NCI-H82 (cell line): ENCODE measurements at places on chromosomes 7 and 10.

GRCh38 chr10:110455446-110455845 lies 42.3 kb upstream of the DUSP5 start:
- no peak for DNase-seq

DNA sequence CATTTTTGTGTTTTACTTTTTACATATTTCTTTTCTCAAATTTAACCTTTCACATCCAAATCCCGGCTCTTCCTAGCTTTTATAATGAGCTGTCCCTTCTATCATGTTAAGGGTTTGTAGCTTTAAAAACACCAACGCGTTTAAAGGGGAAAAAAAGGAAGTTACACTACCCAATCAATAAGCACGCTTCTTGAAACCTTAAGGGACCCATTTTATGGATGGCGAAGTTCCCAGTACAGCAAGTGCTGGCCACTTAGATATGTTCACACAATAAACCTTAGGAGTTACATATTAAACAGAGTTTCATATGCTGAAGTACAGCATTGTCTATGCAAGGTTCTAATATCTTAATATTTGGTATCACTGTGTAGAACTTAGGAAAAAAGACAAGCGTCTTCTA lies 1.8 kb downstream of the GNG11 start:
- no peak for DNase-seq

- no peak for DNase-seq
Observed at GRCh38 chr10:132897516-132898381, 44.6 kb downstream of the CFAP46 start.

DNA sequence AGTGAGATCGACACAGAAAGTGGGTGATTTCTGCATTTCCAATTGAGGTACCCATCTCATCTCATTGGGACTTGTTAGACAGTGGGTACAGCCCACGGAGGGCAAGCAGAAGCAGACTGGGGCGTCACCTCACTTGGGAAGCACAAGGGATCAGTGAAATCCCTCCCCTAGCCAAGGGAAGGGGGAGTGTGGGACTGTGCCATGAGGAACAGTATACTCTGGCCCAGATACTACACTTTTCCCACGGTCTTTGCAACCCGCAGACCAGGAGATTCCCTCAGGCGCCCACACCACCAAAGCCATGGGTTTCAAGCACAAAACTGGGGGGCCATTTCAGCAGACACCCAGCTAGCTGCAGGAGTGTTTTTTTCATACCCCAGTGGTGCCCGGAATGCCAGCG lies 99.8 kb downstream of the ODAD2 start:
- DNase-seq: no peak

DNA sequence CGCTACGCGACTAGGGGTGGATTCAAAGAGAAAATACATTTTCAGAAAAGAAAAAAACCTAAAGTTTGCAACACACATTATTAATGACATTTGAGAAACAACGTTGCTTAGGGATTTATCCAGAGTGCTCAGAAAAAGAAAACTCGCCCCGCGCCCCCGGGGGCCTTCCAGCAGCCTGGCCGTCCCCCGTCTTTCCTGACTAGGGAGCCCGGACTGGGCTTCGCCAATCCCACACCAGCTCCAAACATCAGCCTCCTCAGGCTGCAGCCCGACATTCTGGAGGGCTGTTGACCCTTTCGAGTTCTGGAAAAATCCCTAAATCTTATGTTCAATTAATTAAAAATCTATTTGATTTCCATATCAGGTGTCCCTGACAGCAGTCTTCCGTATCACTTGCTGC lies 48.6 kb downstream of the CLEC2L start:
- DNase-seq: no peak

DNA sequence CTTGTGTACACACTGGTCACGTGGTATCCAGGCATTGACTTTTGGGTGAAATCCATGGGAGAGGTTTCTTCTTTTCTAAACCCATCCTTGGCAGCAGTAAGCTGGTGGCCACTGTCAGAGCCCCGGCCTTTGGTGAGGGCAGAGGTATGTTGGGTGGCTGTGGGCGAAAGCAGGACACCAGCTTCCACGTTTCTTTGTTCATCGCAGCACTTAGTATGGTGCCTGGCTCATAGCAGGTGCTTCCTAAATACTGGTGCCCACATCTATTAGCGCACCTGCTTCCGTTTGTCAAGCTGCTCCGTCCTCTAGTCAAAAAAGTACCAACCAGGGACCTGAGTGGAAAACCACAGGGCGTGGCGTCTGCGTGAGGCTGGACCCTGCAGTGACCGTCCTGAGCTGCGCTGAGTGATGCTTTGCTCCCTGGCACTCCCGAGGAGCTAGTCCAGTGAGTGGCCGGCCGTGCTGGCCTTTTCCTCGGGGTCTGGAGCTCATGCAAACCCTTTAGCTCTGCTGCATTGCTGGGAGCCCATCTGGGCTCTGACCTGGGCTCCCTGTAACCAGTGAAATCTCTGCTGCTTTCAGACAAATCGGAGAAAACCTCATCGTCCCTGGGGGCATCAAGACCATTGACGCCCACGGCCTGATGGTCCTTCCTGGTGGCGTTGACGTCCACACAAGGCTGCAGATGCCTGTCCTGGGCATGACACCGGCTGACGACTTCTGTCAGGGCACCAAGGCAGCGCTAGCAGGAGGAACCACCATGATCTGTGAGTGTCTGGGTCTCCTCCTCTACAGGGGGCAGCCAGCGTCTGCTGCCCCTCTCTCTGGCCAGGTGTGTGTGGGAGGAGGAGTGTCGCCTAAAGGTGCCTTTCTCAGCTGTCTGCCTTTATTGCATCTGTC lies 5.6 kb downstream of the DPYSL4 start:
- DNase-seq: no peak

- no peak for DNase-seq
Observed at GRCh38 chr7:37085600-37085999, 361.3 kb upstream of the AOAH start.

GRCh38 chr7:7639847-7640220 lies 718 bp upstream of the UMAD1 start:
- peak; percentile 56 for DNase-seq

GRCh38 chr10:101940916-101941315 lies 97.3 kb upstream of the KCNIP2 start:
- DNase-seq: no peak

GRCh38 chr7:110170841-110171240 lies 920.1 kb upstream of the LRRN3 start:
- DNase-seq: no peak

DNA sequence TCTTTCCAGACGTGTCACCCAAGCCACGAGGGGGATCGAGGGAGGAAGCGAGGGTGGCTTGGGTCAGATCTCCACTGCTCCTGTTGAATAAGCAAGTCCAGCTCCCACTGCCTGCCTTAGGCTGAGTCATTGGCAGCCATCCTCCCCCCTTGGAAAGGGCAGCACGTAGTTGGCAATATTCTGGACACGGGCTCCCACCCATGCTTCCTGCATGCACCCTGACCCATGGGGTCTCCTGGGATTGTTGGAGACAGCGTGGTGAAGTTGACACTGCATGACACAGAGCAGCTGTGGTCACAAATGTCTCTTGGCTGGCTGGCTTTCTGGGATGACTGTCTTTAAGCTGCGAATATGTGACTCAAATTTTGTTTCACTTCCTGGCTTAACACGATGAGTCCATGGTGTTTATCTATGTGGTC lies 11.2 kb downstream of the BTBD16 start:
- no peak for DNase-seq

DNA sequence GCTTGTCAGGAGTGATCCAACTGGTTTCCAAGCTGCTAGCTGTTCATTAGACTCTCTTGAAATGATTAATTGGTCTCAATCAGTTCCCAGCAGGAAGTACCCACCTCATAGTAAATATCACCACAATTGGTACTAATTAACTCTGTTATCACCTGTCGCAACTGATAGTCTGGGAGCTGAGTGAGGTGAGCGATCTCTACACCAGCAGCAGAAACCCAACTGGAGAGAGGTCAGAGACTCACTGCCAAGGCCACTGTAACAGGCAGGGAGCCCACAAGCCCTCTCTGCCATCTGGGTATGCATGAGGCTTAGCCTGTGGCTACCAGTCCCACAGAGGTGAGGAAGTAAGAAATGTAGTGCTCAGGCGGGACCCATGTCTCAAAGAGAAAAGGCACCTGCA lies 245.5 kb downstream of the DYNC1I1 start:
- no peak for DNase-seq

DNA sequence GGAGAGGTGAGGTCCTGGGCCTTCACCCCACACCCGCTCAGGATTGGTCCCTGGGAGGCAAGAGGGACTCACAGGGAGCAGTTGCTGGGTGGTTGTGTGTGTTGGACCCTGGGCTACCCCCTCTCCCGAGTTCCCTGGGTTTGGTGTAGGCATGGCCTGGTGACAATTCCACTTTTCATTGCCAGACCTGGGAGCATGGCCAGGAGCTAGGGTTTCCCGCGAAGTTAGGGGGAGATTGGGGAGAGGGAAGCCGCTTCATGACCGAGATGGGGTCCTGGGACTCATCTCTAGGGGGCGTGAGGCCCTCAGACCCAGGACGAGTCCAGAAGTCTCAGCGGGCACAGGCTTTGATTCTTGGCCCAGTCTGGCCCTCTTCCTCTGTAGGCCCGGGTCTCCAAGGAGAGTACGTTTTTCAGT lies 606 bp downstream of the PALD1 start:
- DNase-seq: no peak

- no peak for DNase-seq
Observed at GRCh38 chr10:102801978-102802377, 35.2 kb downstream of the CYP17A1 start.

DNA sequence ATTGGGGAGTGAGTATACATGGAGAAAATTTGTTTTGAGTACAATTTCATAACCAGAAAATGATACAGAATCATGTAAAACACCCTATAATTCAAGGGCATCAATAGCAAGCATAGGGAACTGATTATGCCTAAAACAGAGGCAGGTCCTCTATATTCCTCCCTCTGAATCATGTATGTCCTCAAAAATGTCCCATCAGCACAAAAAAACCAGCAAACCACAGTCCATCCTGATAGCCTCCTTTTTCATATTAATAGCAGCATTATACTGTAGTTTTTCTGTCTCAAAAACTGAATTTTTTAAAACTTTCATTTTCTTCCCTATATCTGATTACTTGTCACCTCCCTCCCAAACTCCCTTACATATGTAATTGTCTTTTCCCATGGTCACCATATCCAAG lies 1057.3 kb downstream of the CNTNAP2 start:
- no peak for DNase-seq

- DNase-seq: no peak
Observed at GRCh38 chr10:22646388-22646853, 68.0 kb downstream of the PIP4K2A start.

DNA sequence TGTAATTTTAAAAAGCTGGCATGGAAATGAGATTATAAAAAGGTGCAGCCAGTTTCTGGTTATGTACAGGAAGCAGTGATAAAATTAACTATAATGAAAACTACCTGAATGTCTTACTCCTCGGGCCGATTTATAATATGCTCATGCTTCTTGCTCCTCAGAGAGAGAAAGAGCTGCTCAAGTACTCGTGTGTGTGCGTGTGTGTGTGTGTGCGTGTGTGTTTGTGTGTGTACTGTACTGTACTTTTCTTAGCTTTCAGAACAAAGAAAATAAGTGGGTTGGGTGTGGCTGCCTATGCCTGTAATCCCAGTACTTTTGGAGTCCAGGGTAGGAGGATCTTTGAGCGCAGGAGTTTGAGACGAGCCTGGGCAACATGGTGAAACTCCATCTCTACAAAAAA lies 96.6 kb upstream of the NMT2 start:
- no peak for DNase-seq

DNA sequence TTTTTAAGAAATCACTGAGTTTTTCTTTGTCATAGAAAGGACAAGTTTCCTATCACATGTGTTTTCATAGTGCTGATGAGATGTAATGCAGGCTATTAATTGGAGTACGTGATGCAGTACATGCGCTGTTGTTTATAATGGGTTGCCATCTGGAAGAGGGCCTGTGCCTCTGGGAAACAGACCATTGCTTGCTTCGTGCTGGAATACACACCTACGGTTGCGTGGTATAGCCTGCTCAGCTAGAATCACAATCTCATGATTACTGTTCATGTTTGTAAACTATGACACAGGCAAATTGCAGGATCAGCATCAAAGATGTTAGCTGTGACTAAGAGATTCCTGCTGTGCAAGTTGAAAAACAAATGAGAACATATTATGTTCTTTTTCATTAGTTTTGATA lies 107.2 kb upstream of the STEAP1B start:
- no peak for DNase-seq

GRCh38 chr10:101666083-101666482 lies 28.9 kb downstream of the FBXW4 start:
- DNase-seq: peak; percentile 5

GRCh38 chr7:16753102-16753931 lies at the start of gene TSPAN13:
TSPAN13 (plus strand) TSS chr7:16753755; CDS start chr7:16753968, 213 bp downstream.
- DNase-seq: peak; percentile 96

GRCh38 chr7:139842401-139843210 lies 13.5 kb downstream of the TBXAS1 start:
- DNase-seq: no peak

DNA sequence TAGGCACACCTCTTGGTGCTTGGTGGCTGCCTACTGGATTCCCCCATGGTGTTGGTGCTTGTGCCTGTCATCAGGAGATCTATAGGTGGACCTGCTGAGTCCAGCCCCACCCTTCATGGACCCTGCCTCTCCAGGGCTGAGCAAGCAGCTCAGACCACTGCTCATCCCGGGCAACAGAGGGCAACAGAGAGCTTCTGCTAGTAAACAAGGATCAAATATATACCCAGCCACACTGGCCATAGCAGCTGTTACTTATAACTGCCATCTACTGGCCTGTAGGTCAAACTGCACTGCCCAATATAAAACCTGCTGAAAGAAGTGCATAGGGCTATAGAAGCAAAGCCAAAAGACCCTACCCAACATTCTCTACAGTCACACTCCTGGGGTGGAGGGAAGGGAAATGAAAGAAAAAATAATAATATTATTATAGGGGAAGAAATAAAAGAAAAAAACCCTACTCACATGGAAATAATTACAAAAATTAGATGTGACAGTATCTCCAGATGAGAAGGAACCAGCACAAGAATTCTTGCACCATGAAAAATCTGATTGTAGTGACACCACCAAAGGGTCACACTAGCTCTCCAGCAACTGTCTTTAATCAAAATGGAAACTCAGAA lies 54.9 kb upstream of the ZNF800 start:
- DNase-seq: peak; percentile 87
